Epithelial cell of esophagus (primary cell): ENCODE measurements at places on chromosomes 2 and 18.

DNA sequence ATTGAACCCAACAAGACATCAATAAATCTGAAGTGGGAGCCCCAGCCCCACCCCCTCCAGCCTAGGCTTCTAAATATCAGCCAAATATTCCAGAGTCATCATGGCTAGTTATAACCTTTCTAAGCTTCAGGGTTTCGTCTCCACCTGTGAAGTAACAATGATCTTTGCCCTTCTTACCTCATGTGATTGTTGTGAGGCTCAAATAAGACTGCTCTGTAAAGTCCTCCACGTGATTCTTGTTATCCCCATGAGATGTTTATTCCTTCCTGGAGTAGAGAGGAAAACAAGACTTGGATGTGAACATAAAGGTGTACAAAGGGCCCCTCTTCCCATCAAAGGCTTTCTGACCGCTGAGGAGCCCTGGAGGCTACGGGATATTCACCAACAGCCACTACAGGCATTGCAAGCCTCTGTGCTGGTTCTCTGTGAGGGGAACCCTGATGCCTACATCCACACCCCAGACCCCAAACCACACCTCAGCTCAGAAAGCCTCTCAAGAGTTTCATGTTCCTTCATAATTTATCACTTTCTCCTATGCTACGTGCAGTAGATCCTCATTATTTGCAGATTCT lies 20.1 kb upstream of the REEP1 start:
- DNase-seq: no peak

- no peak for DNase-seq
Measured at GRCh38 chr2:16628314-16628713, 37.3 kb downstream of the CYRIA start.

DNA sequence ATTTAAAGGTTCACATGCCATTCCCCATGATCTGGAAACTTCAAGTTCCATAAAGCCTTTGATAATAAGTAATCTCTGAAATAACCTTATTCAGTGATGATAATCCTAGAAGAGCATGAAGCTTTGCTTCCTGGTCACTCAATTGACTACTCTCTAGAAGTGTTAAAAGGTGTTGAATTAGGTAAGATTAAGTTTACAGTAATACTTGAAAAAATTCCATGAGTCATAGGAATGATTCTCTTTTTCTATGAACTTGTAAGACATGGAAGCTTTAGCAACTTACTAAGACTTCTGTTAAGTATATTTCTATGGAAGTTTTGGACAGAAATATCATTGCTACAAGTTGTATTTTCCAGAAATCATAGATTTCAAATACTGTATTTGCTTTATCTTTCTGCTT lies 100.6 kb downstream of the MYO1B start:
- DNase-seq: peak; percentile 74

DNA sequence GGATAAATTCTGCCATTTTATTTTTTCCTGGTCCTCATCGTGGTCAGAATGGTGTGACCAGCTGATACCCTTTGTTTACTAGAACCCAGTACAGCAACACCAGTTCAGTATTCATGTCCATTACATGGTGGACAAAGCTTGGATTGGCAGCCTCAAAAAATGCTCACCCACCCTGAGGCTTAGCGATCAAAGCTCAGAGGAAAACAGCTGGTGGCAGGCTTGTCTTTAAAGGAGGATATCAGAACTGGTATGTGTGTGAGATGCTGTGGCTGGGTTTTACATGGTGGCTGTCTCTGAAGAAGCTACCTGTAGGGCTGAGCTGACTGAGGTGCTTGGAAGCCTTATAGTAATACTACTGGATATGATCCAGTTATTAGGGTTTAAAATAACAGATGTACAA lies 471.1 kb upstream of the MEX3C start:
- no peak for DNase-seq

- peak; percentile 3 for DNase-seq
Measured at GRCh38 chr18:52813635-52814416, 473.8 kb downstream of the DCC start.

DNA sequence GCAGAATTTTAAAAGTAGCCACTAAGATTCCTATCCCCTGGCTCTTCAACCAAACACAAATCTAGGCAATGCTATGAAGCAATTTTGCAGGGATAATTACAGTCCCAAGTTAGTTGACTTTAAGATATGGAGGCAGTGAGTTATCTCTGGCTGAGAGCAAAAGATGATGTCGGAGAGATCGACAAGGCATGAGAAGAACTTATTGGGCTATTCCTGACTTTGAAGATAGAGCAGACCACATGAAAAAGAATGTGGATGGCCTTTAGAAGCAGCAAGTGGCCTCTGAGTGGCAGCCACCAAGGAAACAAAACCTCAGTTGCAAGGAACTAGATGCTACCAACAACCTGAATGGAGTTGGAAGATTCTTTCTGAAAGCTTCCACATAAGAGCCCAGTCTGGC lies 58.2 kb upstream of the PPM1B start:
- no peak for DNase-seq

DNA sequence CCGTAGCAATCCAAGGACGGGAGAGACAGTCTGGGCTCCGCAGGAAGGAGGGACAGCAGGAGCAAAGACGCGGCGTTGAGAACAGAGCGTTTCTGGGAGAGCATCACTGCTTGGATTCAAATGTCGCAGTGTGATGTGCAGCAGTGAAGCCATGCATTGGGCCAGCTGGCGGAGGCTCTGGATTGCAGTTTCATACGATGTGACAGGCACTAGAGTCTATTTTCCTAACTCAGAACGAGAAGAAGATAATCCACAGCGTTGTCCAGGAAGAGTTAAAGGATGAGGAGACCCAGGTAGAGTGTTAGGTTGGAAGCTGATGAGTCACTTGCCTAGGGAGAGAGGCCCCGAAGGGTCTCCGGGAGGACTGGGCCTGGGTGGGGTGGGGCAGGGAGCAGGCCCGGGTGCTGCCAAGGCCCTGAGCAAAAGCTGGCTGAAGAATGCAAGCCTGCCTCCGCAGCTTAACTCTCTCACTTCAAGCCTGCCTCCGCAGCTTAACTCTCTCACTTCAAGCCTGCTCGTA lies 17.7 kb upstream of the SEMA4C start:
- no peak for DNase-seq

GRCh38 chr2:230893338-230893737 lies 28.6 kb downstream of the ITM2C start:
- DNase-seq: no peak

- no peak for DNase-seq
Measured at GRCh38 chr2:177394594-177394973, 2.0 kb downstream of the AGPS start.

DNA sequence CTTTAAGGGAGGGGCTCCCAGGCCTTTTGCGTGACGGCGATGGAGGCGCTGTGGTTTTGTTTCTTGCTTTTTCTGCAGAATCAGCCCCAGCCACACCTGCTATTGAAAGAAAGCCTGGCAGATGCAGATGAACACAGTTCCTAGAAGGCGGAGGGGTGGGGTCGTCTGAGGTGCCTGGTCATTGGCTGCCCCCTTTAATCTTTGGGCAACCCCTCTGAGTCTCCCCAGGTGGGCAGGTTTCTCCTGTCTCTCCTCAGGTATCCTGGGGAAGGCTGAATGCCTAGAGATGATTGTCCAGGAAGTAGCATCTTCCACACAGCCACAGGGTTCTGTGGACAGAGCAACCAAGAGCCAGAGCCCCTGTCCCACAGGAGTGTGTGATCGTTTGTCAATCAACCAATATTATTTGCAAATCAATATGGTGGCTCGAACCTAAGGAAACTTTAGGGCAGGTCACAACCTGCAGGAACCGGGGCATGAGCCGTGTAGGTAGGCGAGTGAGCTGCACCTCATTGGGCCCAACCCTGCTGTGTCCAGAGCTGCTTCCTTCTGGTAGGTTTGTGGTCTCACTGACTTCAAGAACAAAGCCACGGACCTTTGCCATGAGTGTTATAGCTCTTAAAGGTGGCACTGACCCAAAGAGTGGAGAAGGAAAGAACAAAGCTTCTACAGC lies 104.3 kb downstream of the NDUFA10 start:
- DNase-seq: no peak

DNA sequence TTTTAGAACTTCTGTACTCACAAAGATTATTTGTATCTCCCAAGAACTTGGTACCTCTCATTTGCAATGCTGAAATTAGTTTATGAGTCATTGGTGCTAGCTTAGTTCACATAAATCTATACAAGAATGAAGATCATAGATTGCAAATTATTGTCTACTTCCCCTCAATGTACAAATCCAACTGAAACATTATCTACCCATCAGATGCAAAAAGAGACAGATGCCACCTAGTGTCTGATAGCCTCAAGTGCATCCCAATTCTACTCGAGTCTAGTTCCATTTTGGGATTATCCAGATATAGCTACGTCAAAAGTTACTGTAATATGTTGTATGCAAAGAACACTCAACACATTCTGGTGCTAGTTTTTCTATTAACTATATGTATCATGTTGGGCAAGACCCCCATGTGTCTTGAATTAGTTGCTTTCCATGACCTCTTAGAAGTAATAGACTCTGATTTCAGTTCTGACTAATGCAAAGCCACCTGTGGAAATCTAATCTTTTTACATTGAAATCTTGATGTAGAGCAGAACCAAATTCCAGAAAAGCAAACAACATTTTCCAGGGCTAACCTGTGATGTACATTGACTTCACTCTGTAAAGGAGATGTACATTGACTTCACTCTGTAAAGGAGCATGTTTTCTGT lies 210.0 kb downstream of the RBM43 start:
- peak; percentile 67 for DNase-seq

DNA sequence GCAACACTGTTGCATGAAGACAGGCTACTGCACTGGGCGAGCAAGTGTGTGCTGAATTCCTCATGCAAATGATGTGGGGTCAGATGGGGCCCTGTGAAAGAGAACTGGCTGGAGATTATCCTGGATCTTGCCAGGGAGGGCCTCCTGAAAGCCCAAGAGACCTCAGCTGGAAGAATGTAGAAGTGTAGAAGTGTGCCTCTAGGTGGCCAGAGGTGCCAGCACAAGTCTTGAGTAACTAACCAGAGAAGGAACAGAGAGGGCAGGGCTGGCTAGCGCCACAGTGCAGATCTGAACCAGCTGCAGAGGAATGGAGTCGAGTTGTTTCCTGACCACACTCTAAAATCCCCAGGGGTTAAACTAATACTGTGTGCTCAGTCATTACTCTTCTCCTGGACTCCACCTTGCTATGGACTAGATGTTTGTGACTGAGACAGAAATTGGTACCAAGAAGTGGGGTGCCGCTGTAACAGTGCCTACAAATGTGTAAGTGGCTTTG lies 399.3 kb downstream of the LRATD1 start:
- DNase-seq: no peak

GRCh38 chr2:84022810-84023431 lies 436.2 kb downstream of the SUCLG1 start:
- DNase-seq: peak; percentile 76

DNA sequence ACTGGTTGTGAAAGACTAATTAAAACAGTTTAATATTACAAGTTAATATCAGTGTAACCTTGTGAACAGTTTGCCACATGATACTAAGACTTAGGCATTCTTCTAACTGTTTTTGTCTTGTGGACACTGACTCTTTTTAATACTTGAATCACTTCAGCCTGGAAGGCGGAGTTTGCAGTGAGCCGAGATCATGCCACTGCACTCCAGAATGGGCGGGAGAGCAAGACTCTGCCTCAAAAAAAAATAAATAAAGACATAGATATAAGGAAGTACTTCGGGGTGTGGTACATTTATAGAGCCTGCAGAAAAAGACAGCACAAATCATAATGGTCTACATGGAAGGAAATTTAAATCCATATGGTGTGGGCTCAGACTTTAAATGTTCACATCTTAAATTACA lies 300.4 kb upstream of the NETO1 start:
- DNase-seq: peak; percentile 27

- no peak for DNase-seq
Measured at GRCh38 chr2:162731917-162732804, 106.4 kb downstream of the KCNH7 start.

DNA sequence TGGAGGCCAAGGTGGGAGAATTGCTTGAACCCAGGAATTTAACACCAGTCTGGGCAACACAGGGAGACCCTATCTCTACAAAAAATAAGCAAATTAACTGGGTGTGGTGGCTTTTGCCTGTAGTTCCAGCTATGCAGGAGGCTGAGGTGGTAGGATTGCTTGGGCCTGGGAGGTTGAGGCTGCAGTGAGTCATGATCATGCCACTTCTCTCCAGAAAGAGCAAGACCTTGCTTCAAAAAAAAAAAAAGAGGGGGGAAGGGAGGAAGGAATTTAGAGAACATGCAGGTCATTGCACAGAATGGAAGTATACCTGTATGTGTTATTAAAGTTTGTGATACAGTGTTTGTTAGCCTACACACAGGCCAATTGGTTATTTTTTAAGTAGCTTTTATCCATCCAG lies 25.8 kb downstream of the PKP4 start:
- DNase-seq: peak; percentile 60

GRCh38 chr2:7427293-7428060 lies 510.3 kb downstream of the RNF144A start:
- peak; percentile 56 for DNase-seq

- no peak for DNase-seq
Measured at GRCh38 chr2:24199968-24200590, 25.2 kb downstream of the FAM228A start.

GRCh38 chr2:30040147-30040546 lies 106.7 kb upstream of the YPEL5 start:
- no peak for DNase-seq

- DNase-seq: no peak
Measured at GRCh38 chr2:62181843-62182242, 14.1 kb upstream of the B3GNT2 start.

- no peak for DNase-seq
Measured at GRCh38 chr2:126496493-126496892, 159.5 kb upstream of the GYPC start.

GRCh38 chr2:38581193-38582147 lies 21.3 kb downstream of the HNRNPLL start:
- DNase-seq: peak; percentile 81

DNA sequence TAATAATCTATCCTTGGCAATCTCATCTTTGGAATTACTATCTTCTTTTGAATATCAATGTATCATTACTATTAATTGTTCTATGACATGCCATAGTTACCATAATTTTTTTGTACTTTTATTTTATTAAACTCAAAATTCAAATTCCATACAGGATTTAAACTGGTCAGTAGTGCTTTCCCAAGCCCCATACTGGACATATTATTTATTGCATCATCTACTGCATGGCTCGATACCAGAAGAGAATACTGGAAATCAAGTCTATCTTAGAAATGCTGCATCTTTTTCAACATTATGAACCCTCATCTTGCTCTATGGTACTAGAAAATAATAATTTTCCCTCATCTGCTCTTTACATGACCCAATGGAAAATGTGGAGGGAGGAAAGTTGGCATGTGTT lies 9.4 kb upstream of the PDE1A start:
- DNase-seq: no peak

DNA sequence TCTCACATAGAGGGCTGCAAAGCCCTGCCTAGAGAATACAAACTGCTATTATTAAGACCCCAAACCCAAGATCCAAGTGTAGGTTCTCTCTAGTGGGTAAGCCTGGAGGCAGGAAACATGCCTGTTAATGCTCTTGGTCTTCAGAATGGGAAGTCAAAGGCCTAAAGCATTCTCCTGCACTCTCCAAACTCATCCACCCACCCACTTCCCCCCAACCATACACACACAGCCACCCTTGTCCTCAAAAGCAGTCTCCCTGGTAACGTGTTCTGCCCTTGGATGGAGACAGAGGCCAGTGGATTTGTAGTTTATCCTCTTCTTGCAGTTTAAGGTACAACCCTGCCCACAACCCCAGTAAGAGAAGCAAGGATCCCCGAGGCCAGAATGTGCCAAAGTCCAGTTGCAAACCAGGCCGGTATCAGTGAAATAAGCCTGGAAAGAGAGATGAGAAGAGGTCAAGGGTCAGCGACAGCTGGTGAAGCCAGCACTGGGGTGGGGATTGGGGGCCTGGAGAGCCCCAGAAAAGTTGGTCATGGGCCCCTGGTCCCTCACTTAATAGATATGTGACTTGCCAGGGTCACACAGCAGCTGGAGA lies 23.0 kb downstream of the TMEM247 start:
- no peak for DNase-seq
